Heart right ventricle (tissue), 16 donors: ENCODE measurements at places on chromosomes 12 and 14. TPM values are rescaled to one million over a fixed set of nuclear protein-coding genes. Genes with fewer than 3 reads are reported as not detected.

DNA sequence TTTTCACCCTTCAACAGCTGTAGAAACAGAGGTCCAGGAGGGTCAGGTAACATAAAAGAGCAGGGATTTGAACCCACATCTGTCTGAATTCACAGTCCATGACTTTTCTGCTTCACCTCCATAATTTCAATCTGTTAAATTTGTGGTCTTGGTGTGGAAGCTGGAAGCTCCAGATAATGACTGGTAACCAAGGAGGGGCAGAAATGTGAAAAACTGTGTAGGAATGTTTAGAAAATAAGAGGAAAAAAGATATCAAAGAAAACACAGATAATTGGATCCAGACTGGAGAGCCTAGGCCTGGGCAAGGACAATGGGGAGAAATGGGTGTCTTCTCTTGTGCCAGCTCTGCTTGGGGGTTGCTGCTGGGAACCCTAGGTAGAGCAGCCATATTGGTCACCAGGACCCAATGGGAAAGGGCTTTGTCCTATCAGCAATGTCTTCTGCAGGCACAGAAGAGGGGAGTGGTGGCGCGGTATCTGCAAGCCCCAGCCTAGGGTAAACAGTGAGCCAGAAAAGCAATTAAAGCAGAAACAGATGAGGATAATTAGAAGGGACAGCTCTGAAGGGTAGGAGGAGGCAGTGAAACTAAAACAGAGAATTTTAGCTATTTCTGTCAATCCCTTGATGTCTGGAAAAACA is 54.3 kb upstream of the CCDC91 start:
- DNase-seq: no peak

GRCh38 chr12:120116441-120116791 is at the start of gene RAB35:
Gene RAB35, minus strand, starts transcription at chr12:120116753. Its CDS starts 103 bp downstream, at chr12:120116650.
- no peak for DNase-seq

GRCh38 chr12:101608301-101609133 is 13.7 kb downstream of the MYBPC1 start:
- DNase-seq: no peak

GRCh38 chr12:108575199-108575912 is 13.0 kb downstream of the ISCU start:
- no peak for DNase-seq

GNG2 gene
- 20.6 TPM for total RNA-seq

DNA sequence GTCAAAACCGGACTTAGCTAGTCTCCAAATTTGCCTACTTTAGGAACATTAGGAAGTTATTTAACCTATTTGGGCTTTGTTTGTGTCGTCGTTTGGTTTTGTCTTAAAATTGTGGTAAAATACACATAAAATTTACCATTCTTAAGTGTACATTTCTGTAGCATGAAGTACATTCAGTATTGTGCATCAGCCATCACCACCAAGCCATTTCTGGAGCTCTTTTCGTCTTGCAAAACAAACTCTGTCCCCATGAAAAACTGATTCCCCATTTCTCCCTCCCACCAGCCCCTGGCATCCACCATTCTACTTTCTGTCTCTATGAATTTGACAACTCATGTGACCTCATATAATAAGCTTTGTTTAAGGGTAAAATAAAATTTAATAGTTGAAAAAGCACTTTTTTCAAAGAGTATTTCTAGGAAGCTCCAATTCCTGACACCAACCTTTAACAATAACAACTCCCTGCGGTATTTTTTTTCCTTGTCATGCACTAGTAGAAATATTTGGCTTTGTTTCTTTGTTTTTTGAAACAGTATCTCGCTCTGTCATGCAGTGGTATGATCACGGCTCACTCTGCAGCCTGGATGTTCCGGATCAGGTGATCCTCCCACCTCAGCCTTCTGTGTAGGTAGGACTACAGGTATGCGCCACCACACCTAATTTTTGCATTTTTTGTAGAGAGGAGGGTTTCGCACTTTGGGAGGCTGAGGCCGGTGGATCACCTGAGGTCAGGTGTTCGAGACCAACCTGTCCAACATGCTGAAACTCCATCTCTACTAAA is 3.6 kb upstream of the UBC start:
- no peak for DNase-seq

DNA sequence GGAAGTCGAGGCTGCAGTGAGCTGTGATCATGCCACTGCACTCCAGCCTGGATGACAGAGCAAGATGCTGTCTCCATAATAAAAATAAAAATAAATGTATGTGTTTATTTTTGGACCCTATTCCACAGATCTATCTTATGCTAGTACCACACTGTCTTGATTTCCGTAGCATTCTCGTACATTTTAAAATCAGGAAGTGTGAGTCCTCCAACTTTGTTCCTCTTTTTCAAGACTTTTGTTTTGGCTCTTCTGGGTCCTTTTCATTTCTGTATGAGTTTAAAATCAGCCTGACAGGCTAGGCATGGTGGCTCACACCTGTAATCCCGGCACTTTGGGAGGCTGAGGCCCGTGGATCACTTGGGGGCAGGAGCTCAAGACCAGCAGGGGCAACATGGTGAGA is 25.8 kb downstream of the DAO start:
- DNase-seq: no peak

C12orf50 gene
- total RNA-seq: not detected

- no peak for DNase-seq
These were observed 28.9 kb upstream of the PPM1A start for GRCh38 chr14:60220084-60220483.
